ENCODE measurements at places on chromosomes 1 and 21.

DNA sequence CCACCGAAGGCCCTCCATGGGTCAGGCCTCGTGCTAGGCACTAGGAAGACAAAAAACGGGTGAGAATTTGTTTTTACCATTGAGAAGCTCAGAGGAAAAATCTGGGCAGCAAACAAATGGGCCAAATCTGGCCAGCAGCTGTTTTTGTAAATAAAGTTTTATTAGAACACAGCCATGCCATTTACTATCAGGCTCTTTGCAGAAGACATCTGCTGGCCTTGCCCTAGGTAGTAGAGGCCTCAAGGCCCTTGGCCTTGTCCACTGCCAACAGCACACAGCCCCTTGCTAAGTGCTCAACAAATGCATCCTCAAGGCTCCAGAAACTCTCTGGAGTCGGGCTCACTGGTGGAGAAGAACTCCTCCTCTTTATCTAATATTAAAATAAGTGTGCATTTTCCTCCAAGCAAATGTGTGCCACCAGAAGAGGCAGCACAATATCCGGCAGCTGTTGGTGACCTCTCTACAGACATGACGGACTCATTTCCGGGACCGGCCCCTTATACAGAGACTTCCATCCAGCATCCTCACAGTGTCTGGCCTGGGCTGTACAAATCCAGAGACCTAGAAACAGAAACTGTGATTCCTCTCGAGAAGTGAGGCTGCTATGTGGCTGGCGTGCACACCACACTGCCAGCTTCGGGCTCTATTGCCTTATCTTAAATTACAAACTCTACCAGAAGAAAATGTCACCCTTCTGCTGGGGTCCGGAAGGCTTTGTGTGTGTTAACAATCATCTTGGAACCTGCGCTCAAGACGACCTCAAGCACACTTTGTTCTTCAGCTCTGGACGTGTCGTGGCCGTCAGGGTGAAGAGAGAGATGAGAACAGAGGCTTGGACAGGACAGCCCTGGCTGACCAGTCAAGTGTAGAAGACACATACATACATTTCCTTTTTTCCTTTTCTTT, 203.9 kb downstream of the TOMM20 start:
- H3K4me3 ChIP-seq = no peak overlapping the region
- no peaks in the 10 kb centered on the region for H3K36me3 ChIP-seq
- no peak for DNase-seq
- peaks cover 11% of the 10 kb centered on the region for H3K27me3 ChIP-seq
- H3K27ac ChIP-seq = peak overlapping the region; percentile 70

GRCh38 chr21:16535102-16535422, 805.3 kb downstream of the USP25 start:
- DNase-seq = no peak
- no peaks in the 10 kb centered on the region for H3K27me3 ChIP-seq
- peaks cover 12% of the 10 kb centered on the region for H3K4me1 ChIP-seq
- peaks cover 9% of the 10 kb centered on the region for H3K36me3 ChIP-seq

- H3K4me1 ChIP-seq = peaks cover 18% of the 10 kb centered on the region
- no peak overlapping the region for H3K27ac ChIP-seq
- H3K27me3 ChIP-seq = peaks cover 7% of the 10 kb centered on the region
- no peak overlapping the region for H3K4me3 ChIP-seq
- no peaks in the 10 kb centered on the region for H3K36me3 ChIP-seq
- DNase-seq = no peak
These were observed 3.2 kb upstream of the FGR start for GRCh38 chr1:27638047-27638734.

- H3K4me1 ChIP-seq = peaks cover 4% of the 10 kb centered on the region
- H3K4me3 ChIP-seq = no peak overlapping the region
These were observed 21.7 kb upstream of the SH3D21 start for GRCh38 chr1:36284517-36284916.

GRCh38 chr1:26861286-26861701, 1.7 kb upstream of the SFN start:
- no peak for DNase-seq
- H3K4me3 ChIP-seq = no peak overlapping the region
- H3K27me3 ChIP-seq = peaks cover 16% of the 10 kb centered on the region
- peaks cover 7% of the 10 kb centered on the region for H3K4me1 ChIP-seq
- no peak overlapping the region for H3K27ac ChIP-seq
